Omental fat pad (tissue), 4 donors: ENCODE measurements at places on chromosomes 12 and 14.

DNA sequence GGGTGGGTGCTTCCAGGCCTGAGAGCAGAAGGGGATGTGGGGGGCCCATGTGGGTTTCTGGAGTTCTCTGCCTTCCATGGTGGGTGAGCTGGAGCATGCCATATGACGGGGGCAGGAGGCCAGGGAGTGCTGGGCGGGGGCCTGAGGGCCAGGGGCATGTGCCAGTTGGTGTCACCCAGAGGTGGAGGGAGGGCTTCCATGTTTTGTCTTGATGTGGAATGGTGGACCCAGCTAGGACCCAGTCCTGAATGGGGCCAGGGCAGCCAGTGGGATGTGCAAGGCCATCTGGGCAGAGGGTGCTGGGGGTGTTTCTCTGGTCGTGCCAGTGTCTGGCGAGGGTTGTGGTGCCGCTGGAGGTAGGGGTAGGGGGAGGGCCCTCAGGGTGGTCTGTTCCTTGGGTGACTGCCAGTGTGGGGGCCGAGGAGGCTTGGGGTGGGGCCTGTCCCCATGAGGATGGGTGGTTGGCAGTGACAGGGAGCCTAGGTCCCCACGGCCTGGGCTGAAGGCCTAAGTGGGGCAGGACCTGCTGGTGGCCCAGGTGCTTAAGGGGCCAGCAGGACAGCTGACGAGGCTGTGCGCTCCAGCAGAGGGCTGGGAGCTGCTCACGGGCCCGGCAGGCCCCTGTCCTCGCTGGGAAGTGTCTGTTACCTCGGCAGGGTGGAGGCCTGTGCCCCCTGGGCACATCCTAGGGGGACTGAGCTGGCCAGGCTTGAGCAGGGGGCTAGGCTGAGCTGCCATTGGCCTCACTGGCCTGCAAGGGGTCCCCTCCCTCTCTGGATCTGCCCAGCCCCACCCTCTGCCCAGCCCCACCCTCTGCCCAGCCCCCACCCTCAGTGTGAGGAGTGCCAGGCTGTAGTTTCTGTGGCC is 26.8 kb downstream of the CEP170B start:
- DNase-seq: no peak

DNA sequence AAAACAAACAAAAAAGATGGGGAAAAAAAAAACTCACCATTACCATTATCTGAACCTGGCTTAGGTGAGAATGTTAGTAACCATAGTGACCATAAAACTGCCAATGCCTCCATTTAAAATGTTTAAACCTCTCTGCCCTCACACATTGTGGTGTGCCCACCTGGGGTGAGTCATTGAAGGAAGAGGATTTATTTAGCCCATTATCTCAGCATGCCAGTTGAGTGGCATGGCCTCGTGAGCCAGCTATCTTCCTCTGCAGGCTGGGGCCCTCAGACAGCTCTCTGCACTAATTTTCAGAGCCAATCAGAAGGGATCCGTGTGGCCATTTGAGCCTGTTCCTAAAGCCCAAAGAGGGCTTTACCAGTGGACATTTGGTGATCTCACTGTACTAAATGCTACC is 81.8 kb upstream of the CCDC198 start:
- no peak for DNase-seq

- no peak for DNase-seq
Measured at GRCh38 chr12:124147575-124147974, 147.3 kb upstream of the RFLNA start.

DNA sequence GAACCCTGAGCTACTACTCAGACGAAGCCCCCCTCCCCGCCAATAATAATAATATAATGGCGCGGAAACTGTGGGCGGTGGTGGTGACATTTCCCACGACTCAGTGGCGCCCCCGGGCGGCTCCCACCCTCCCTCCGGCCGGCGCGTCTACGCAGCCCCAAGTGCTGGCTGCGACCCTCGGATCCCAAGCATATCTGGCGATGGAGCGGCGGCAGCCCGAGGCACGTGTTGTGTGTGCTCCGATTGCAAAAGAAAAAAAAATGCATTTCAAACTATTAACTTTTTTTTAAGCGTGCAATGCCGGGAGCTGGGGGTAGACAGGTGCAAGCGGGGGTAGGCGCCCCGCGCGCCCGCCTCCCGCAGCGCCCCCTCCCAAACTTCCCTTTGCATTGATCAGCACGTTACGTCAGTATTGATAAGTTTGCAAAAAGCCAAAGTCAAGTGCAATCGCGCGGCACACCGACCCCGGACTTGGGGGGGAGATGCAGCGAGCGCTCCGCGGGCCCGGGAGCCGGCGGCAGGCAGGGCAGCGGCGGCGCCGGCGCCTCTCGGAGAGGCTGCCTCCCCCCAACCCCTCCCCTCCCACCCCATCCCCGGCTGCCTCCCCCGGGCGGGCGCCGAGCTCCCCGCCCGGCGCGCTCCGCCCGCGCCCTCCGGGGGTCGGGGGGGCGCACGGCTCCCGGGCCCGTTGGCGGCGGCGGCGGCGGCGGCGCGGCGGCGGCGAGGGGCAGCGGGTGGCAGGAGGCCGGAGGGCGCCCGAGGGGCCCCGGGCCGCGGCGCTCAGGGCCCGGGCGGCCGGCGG is 113.1 kb upstream of the MYL2 start:
- DNase-seq: no peak

GRCh38 chr14:43479596-43480195 is 1027.4 kb downstream of the FSCB start:
- DNase-seq: no peak

DNA sequence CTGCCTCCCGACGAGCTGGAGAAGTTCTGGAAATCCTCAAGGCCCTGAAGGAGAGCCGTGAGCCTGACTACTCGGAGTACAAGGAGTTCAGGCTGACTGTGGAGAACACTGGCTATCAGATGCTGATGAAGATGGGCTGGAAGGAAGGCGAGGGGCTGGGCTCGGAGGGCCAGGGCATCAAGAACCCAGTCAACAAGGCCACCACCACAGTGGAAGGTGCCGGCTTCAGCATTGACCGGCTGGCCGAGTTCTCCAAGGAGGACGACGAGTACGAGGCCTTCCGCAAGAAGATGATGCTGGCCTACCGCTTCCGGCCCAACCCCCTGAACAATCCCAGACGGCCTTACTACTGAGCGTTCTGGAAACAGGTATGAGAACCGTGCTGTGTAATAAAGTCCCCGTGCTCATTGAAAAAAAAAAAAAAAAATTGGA is 366.1 kb upstream of the ATXN7L3B start:
- no peak for DNase-seq

GRCh38 chr14:21852061-21852664 is 178.5 kb upstream of the OR4E1 start:
- DNase-seq: no peak
